ENCODE measurements at places on chromosomes 7 and 10. TPM values are rescaled to one million over a fixed set of nuclear protein-coding genes. Genes with fewer than 3 reads are reported as not detected.

SHTN1 gene
- total RNA-seq, result 5.8 TPM

NPFFR1 gene
- total RNA-seq, result 0.05 TPM

- no peaks in the 10 kb centered on the region for H3K36me3 ChIP-seq
- no peaks in the 10 kb centered on the region for H3K27me3 ChIP-seq
- peak overlapping the region; percentile 78 for H3K27ac ChIP-seq
- peaks cover 58% of the 10 kb centered on the region for H3K4me1 ChIP-seq
- no peak overlapping the region for H3K4me3 ChIP-seq
- peak; percentile 65 for DNase-seq
Measured at GRCh38 chr10:34771106-34771505, 44.0 kb downstream of the PARD3 start.

GRCh38 chr7:157177983-157178381 lies 39.3 kb downstream of the UBE3C start:
- no peak for DNase-seq
- H3K27ac ChIP-seq, result no peak overlapping the region
- H3K27me3 ChIP-seq, result no peaks in the 10 kb centered on the region
- H3K4me1 ChIP-seq, result no peaks in the 10 kb centered on the region
- no peak overlapping the region for H3K4me3 ChIP-seq
- H3K36me3 ChIP-seq, result peaks cover 35% of the 10 kb centered on the region

DNA sequence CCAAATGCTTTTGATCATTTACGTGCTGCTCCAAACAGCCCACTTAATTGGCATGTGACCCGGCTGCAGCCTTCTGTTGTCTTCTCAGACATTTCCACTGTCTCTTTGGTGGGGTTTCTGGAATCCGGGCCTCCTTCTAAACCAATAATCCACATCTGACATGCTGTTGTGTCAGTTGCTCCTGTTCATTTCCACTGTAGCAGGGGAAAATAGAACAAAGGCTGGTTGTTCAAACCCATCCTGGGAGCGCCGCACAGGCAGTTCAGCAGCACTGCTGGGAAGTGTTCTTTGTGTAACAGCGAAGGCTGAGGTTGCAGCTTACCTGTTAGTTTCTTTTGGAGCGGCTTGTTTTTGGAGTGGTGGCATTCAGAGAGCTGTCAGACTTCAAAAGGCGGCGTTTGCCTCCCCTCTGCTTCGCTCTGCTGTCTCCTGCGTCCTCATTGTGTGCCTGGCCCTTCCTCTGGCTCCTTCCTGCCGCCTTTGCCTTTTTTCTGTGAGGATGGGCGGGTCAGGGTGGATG lies 149.4 kb downstream of the SNX10 start:
- no peak overlapping the region for H3K4me3 ChIP-seq
- no peaks in the 10 kb centered on the region for H3K27me3 ChIP-seq
- H3K36me3 ChIP-seq, result no peaks in the 10 kb centered on the region
- H3K4me1 ChIP-seq, result no peaks in the 10 kb centered on the region
- no peak for DNase-seq

GRCh38 chr7:18239212-18239611 lies 211.6 kb upstream of the PRPS1L1 start:
- no peaks in the 10 kb centered on the region for H3K36me3 ChIP-seq
- H3K4me1 ChIP-seq, result peaks cover 5% of the 10 kb centered on the region
- H3K27ac ChIP-seq, result no peak overlapping the region

DNA sequence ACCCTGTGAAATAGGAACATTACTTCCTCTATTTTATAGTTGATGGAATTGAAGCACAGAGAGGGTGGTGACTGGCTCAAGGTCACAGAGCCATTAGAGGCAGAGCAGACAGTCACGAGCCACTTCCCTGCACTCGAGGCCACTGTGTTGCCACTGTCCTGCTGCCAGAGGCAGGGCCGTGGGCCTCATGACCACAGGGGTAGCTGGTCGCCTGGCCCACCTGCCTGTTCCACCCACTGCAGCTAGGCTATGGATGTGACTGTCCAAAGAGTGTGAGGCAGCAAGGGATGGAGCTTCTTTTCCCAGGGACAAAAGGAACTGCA lies 38.2 kb downstream of the RPS24 start:
- H3K4me3 ChIP-seq, result no peak overlapping the region
- DNase-seq, result no peak
- no peaks in the 10 kb centered on the region for H3K27me3 ChIP-seq
- H3K27ac ChIP-seq, result no peak overlapping the region
- H3K36me3 ChIP-seq, result no peaks in the 10 kb centered on the region
- H3K4me1 ChIP-seq, result peaks cover 12% of the 10 kb centered on the region

GRCh38 chr7:82700741-82701140 lies 257.2 kb upstream of the CACNA2D1 start:
- H3K4me1 ChIP-seq, result no peaks in the 10 kb centered on the region
- no peaks in the 10 kb centered on the region for H3K27me3 ChIP-seq
- no peak for DNase-seq
- no peaks in the 10 kb centered on the region for H3K36me3 ChIP-seq
